ENCODE measurements at places on chromosomes 1 and 21.

- no peak for DNase-seq
These were observed 103.5 kb downstream of the RPE65 start for GRCh38 chr1:68346188-68346808.

GRCh38 chr1:11841245-11842153 lies 6.1 kb downstream of the NPPA start:
- DNase-seq, result no peak

DNA sequence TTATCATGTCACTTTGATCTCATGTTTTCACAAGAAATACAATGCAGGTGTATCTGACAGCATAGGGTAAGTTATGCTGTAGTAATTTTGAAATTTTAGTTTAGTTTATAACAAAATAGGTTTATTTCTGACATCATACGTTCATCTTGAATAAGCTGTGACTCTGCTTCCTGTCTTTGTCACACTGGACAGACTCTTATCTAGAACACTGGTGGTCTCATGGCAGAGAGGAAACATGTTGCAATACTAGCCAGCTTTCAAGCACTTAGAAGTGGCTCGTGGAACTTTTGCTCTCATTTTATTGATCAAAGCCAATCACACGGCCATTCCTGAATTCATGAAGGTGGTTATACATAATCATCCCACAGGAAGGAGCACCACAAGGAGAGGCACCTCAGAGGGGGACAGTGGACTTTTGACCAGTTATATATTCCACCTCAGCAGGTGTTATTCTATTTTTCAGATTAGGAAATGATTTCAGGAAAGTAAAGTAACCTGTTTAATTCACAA lies 46.5 kb downstream of the CYP2J2 start:
- no peak for DNase-seq

DNA sequence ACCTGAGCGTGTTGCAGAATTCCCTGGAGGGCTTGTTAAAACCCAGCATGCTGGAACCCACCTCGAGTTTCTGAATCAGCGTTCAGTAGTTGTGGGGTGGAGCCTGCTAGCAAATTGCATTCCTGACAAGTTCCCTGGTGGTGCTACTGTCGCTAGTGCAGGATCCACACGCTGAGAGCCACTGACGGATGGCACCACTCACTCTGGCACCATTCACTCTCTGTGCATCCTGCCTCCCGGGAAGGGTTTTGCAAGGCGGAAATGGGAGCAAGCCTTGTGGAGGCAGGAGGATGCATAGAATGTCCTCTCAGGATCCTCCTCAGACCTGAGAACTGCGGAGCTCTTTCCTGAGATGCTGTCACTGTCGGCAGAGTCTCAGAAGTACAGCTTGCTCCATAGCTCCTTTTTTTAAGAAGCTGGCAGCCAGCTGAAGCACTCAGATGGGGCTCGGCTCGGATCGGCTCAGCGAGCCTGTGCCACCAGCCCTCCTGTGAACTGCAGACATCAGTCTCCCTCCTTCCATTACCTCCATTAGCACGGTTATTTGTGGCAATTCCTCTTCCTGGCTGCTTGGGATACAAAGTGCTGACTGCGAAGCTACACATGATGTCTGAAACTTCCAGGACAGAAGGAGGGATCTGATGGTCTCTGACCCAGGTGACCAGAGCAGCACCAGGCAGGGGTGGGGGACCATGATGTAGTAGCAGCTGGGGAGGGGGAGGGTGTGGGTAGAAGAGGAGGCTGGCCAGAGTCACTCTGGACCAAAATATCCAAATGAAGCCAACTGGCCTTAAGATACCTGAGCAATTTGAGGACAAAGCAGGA lies 89.6 kb downstream of the C1orf94 start:
- DNase-seq, result no peak

DNA sequence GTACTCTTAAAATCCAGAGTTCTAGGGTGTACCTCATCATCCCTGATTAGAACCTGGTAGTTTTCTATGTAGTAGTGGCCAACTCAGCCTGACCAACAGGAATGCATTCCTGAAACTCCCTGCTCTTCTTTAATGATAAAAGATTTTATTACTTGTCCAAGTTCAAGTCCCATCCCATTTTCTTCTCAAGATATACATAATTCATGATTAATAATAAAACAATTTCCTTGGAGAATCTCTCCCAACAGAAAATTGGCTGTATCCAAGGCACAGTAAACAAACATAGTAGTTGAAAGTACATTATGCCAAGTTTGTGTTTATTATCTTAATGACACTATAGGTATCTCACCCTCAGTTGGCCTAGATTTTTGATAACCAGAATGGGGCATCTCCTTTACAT lies 714.1 kb upstream of the ADAMTS5 start:
- no peak for DNase-seq

DNA sequence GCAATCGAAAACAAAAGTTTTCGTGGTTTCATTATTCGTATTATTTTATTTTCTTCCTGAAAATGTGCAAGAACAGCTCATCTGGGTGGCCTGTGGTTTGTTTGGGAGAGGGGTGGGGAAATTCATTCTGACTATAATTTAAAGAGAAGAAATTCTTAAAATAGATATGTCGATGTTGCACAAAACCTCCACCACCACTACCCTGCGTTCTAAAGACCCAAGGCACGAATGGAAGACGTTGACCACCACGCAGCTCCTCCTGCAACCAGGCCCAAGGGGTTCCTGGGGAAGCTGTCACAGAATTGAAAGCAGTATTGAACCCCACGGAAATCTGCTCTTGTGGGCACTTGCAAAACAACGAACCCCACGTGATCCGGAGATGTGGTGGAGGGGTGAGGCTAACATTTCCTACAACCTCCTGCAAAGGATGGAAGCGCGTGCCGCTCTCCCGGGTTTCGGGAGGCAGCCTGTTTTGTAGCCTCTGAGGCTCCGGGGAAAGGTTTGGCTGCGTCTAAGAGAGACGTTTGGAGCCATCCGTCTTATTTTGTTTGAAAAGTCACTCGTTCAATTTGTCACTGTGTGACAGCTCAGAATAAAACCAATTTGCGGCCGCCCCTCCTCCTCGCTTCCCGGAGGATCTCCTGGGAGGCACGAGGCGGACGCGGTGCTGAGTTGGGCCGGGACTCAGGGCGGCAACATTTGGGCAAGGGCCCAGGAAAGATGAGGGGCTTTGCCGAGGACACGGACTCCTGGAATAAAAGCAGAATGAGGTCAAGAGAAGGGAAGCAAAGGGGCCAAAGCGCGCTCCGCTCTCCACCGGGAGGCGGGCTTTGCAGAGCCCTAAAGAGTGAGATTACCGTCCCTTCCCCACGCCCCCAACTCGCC lies 810 bp upstream of the HLX start:
- DNase-seq, result no peak

- DNase-seq, result no peak
These were observed 58.2 kb upstream of the KIAA1614 start for GRCh38 chr1:180854456-180854855.

- DNase-seq, result no peak
These were observed 279.9 kb downstream of the DNM3 start for GRCh38 chr1:172121081-172121717.

- no peak for DNase-seq
These were observed 29.2 kb downstream of the EPHB2 start for GRCh38 chr1:22739648-22740385.
